Progenitor cell of endocrine pancreas (in vitro differentiated cells): ENCODE measurements at places on chromosomes 7 and 10.

DNA sequence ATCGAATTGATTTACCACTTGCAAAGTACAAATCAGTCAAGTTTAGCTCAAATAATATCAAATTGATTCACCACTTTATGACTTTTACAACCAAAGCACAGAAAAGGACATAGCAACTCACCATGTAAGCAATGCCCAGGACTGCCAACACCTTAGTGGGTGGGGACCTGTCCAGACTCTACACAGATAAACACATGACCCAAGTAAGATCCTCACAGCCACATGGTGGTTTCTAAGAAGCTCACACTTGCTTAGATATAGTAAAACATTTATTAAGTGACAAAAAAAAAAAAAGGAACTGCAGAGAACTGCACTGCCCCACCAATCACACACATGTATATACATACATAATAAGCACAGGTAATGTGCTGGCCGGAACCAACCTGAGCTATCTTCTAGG lies 116.2 kb downstream of the SLC25A13 start:
- DNase-seq = no peak

DNA sequence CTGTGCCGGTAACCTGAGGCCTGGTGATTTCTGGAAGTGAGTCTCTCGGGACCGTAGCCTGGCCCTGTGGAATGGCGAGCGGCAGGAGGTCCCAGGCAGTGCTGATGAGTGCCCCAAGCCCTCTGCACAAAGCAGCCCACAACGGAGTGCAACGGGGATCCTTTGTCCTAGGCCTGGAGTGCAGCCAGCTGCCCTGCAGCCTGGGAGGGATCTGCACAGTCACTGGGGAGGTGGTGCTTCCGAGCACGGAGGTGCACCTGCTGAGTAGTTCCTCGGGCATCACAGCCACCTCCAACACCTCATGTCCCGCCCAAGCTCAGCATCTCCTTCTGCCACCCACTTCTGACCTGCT lies 162.8 kb upstream of the ZMIZ1 start:
- DNase-seq = no peak

DNA sequence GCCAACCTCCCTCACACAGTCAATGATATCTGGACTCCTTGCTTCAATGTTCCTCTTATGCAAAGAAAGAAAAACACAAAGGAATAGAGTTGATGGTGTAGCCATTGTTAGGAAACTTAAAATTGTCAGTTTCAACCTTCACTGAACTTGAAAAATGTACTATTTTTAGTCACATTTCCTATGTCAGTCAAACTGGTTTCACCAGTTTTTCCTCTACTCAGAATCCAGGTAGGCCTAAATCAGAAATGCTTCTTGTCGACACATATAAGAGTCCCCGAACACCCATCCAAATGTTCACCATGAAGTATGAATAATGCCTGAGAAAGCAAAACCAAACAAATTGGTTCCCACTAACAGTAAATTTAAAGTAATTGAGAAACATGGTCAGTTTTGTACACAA lies 42.4 kb upstream of the ZMYND11 start:
- DNase-seq = no peak

DNA sequence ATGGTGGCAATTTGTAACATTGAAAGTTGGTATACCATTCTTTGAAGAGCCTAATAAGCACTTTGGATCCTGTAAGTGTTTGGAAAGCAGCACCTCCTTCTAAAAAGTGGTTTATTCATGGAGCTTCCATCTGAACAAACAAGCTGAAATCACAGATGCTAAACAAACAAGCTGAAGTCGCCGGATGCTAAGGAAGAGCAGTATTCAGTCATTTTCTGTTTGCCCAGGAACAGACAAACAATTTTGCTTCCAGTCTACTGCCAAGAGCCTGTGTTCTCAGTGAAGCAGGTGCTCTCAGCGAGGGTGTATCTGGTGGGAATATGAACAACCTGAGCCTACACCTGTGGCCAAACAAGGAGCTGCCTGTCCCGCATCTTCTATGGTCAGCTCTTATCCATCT lies 6.3 kb downstream of the COL28A1 start:
- no peak for DNase-seq

- DNase-seq = no peak
Measured at GRCh38 chr10:6070660-6071059, 8.5 kb upstream of the IL2RA start.

GRCh38 chr7:54831644-54832095 lies 72.7 kb upstream of the SEC61G start:
- DNase-seq = no peak

- no peak for DNase-seq
Measured at GRCh38 chr7:34841326-34841725, 183.3 kb downstream of the NPSR1 start.

- DNase-seq = no peak
Measured at GRCh38 chr7:112515989-112516388, 35.2 kb downstream of the LSMEM1 start.

GRCh38 chr10:13712837-13713581 lies 126.2 kb downstream of the PRPF18 start:
- DNase-seq = no peak

- DNase-seq = no peak
Measured at GRCh38 chr7:117205873-117206272, 117.0 kb downstream of the WNT2 start.

DNA sequence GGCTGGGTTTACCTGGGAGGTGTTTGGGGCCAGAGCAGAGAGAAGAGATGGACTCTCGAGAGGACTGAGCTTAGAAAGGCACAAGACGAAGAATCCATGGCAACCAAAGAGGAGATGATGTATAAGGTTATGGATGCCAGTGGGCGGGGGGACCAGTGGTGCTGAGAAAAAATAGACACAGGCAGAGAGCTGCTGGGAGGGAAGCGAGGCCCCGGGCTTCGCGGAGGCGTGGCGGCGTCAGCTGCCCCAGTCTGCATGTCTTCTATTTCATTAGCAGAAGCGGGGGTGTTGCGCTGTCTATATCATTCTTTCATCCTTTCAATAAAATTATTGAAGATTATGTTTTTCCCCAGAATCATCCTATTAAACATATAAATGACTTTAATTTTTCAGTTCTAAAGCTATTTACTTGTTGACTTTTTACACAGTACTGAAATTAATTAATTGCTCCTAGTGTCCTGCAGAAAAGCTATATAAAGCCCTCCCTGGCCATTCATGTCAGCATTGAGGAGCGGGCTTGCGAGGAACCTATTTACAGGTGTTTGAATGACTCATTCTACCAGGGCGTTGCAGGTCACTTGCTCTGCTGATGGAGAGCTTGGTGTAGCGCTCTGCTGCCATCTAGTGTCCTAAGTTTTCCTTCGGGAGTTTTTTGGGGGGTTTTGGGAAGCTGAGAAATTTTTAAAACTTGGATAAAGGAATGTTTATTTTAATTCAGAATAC lies 42.9 kb upstream of the BHLHA15 start:
- DNase-seq = peak; percentile 57
